ENCODE measurements at places on chromosomes 3 and 15.

- no peak for DNase-seq
Observed at GRCh38 chr3:194150252-194150934, 14.4 kb downstream of the HES1 start.

- peak; percentile 83 for DNase-seq
Observed at GRCh38 chr3:149581248-149581647, 76.6 kb downstream of the WWTR1 start.

GRCh38 chr3:141650783-141651182 lies 87.3 kb upstream of the RNF7 start:
- DNase-seq = no peak

DNA sequence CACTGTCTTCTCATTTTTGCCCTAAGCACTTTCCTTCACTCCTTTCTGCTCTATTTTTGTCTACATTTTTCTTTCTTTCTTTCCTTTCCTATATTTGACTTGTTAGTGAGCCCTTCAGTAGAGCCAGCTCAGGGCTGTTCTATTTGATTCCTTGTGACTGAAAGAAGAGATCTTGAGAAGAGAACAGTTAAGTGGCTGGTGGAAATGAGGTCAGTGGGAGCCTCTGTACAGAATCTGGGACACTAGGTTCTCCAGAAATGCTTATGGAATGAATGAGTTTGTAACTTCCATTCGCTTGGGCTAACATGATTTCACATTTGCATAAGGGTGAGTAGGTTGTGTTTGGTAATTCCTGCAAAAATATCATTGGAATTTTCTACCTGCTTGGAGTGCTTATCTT lies 45.6 kb downstream of the CACNA2D3 start:
- no peak for DNase-seq
